SHP77 (cell line): ENCODE measurements at places on chromosomes 1 and 21.

DNA sequence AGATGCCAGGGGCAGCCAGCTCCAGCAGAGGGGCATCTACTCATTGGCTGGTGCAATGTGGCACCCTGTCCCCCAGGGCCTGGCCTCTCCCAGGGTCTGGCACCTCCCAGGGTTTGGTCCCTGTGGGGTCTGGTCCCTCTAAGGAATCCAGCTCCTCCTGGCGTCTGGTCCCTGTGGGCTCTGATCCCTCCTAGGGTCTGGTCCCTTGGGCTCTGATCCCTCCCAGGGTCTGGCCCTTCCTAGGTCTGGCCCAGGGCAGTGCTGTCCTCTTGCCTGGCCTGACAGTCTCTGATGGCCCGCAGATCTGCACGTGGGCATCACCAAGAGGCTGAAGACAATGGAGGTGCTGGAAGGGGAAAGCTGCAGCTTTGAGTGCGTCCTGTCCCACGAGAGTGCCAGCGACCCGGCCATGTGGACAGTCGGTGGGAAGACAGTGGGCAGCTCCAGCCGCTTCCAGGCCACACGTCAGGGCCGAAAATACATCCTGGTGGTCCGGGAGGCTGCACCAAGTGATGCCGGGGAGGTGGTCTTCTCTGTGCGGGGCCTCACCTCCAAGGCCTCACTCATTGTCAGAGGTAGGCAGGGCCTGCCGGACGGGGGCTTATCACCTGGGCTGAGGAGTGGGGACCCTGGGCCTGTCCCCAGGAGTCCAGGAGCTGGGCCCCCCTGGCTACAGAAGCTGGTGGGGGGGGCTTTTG lies 73.9 kb downstream of the OBSCN start:
- no peak for DNase-seq

DNA sequence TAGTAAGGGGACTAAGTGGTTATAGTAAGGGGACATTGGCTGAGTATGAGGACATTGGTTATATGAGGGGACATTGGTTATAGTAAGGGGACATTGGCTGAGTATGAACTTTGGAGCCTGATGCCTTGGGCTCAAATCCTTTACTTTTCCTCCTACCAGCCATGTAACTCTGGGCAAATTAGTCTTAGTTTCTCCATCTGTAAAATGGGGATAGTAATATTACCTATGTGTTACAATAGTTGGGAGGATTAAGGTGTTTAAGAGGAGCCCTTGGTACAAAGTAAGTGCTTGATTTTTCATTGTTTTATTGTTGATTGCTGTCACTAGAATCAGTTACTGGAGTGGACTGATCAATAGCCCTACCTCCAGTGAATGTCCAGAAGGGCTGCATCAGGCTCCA lies 2.8 kb downstream of the OSCP1 start:
- DNase-seq = no peak

- no peak for DNase-seq
Measured at GRCh38 chr1:17861685-17862084, 106.6 kb downstream of the ACTL8 start.

DNA sequence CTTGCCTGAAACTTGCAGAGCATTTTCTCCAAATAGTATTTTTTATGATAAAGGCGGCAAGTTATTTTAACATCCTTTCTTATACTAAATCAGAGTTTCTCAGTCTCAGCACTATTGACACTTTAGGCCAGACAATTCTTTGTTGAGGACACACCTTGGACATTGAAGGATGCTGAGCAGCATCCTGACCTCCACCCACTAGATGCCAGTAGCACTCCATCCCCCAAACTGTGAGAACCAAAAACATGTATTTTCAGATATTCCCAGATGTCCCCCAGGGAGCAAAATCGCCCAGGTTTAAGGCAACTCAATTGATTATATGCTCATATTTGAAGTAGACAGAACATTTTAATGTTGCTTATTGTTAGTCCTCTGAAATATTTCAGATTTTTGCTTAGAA lies 299.4 kb downstream of the ZP4 start:
- DNase-seq = no peak

GRCh38 chr1:159957824-159958268 lies 3.8 kb upstream of the SLAMF9 start:
- DNase-seq = no peak

DNA sequence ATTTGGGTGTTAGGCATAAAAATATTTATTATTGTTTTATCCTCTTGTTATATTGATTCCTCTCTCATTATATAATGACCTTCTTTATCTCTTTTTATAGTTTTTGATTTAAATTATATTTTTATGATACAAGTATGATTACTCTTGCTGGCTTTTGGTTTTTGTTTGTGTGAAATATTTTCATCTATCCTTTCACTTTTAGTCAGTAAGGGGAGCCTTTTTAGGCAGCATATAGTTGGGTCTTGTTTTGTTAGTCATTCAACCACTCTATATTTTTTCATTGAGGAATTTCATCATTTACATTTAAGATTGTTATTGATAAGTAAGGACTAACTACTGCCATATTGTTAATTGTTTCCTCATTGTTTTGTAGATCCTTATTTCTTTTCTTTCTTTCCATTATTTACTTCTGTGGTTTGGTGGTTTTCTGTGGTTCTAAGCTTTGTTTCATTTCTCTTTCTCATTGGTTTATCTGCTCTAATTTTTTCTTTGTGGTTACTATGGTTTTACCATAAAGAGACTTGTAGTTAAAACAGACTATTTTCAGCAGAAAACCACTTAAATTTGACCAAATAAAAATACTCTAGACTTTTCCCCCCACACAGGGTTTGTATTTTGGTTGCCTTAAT lies 593.1 kb downstream of the NUF2 start:
- no peak for DNase-seq
